Occipital lobe (tissue), 3 donors: ENCODE measurements at places on chromosomes 2 and 18.

DNA sequence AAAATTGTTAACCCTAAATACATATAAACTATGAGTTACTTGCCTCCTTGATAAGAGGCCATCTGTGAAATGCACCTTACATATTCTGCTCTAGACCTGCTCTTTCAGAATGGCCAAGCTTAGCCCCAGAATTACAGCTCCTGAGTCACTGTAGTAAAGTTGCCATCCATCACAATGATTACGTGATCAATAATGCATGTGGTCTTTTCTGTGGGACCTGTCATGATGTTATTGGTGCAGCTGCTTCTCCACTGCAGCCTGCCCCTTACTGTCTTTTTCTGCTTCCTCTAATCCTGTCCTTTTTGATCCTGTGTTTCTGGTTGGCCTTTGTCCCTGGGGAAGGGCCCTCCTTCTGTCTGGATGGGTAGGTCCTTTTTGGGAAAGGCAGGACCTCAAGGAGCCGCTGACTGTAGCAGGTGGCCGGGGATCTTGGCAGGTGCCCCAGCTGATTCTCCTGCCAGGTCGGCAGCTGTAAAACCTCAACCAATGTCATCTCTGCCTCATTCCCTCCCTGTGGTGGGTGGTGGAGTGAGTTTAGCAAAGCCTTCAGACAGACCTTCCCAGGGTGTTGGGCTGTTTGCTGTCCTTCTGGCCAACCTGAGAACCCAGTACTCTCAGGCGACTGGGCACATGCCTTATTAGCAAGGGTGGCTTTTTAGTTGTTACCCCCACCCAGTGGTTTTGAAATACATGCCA is 126.2 kb upstream of the EML6 start:
- DNase-seq: no peak

DNA sequence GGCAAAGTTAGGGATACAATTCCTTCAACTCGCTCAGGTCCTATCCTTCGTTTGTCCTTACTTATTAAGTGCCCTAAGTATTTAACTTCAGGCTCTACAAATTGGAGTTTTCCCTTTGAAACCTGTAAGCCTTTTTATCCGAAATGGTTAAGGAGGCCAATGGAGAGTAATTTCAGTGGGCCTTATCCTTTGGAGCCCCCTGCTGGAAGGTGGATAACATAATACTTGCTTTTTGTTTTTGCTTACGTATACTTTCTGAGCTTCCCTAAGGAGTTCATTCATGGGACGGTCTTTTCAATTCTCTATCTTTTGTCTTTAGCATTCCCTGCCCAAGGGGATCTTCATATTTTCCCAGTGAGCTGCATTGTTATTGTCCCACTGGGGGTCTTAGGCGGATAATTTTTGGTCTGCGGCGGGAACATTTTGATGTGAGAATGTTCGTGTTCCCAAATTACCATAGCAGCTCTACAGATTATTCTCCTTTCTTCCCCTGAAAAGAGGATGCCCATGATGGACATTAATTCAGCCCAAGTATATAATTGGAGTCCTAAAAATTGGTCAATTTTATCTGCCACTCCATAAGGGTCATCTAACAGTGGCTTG is 34.4 kb upstream of the TRAPPC8 start:
- DNase-seq: no peak

- no peak for DNase-seq
Measured at GRCh38 chr2:55550368-55551102, 31.0 kb downstream of the CFAP36 start.

- DNase-seq: no peak
Measured at GRCh38 chr2:214801068-214801467, 8.4 kb downstream of the BARD1 start.

- DNase-seq: no peak
Measured at GRCh38 chr2:99638791-99639190, 149.0 kb upstream of the REV1 start.

- no peak for DNase-seq
Measured at GRCh38 chr2:110675679-110676078, 2.2 kb downstream of the BUB1 start.

- no peak for DNase-seq
Measured at GRCh38 chr2:224268441-224268840, 133.5 kb downstream of the FAM124B start.

GRCh38 chr2:25955869-25956535 is 26.3 kb downstream of the KIF3C start:
- DNase-seq: no peak

DNA sequence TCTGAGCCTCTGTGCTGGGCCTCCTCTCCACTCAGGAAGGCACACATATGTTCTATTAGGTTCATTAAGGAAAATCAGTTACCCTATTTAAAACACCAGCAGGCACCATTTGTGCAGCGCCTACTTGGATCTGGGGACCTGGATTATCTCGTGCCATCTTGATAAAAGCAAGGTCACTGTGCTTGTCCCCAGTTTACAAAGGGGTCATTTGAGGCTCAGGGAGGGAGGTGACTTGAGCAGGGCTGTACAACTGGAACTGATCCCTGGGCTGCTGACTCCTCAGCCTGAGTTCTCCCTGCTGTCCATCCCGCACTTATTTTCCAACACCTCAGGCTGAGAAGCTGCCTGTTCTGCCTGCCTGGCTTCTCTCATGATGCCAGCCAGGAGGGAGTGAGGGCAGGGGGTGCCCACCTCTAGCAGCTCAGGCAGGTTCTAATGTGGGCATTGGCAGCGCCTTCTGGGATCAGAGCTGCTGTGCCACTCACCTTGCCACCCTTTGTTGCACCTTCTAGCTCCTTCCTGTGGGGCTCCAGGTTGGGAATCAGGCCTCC is 120.3 kb downstream of the GLI2 start:
- DNase-seq: no peak
